ENCODE measurements at places on chromosomes 6 and 20.
A peak's percentile ranks its signal among the peaks of the same experiment; 100 is the strongest.

- no peak for DNase-seq
These were observed 147.6 kb downstream of the DTNBP1 start for GRCh38 chr6:15515226-15515625.

DNA sequence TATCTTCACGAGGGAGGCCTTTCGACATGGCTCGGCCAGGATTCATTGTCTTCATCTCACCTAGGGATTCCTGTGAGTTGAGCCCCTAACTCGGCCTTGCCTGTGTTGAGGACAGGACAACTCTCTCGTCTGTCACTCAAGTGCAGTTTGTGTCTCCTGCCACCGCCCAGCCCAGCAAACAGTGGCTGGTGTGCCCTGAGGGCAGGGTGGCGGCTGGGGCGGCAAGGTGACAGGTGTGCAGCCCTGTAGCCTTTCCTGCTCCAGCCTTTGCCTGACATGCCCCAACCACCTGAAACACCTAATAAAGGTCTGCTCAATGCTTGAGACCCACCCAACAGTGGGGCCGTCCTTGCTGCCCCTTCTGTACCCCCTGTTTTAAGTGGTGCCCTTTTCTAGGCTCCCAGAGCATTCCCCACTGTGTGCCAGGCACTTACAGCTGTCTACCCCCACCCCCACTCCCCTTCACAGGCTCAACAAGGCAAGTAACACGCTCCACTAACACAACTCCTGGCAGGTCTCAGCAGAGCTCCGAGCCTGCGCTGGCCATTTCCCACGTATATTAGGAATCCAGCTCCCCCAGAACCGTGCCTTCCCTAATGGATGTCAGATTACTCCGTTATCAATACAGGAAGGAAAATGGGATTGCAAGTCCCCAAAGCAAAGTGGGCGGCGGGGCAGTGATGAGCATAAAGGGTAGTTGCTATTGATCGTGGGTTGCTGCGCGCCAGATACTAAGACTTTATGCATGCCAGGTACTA lies 17.7 kb downstream of the GFRA4 start:
- DNase-seq: peak; percentile 70

- no peak for DNase-seq
These were observed 156.9 kb downstream of the INSM1 start for GRCh38 chr20:20524756-20525155.

DNA sequence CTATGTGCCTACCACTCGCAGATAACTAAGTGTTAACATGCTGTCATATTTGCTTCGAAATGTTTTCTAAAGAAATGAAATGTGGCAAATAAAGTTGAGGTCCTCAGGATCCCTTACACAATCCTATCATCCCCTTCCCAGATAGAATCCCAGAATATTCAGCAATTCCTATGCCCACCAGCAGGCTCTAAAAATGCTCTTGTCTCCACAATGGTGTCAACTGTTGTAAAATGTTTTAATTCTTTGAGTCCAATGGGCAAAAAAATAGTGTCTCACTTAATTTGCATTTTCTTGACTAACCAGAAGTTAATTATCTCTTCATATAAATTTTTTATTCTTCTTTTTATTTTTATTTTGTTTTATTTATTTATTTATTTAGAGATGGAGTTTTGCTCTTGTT lies 103.9 kb upstream of the MAP7 start:
- DNase-seq: no peak

DNA sequence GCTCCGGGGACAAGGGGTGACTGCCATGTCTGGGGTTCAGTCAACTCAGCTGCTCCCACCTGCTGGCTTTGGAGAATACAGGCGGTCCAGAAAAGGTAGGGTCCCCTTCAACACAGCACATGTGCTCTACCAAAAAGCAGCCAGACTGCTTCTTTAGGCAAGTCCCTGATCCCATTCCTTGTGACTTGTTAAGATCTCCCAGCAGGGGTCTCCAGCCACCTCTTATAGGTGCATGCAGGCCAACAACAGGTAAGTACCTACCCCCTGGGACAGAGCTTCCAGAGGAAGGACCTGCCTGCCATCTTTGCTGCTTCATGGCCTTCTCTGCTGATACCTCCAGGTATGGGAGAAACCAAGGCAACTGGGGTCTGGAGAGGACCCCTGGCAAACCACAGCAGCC lies 106.5 kb downstream of the HACE1 start:
- DNase-seq: no peak

- DNase-seq: no peak
These were observed 699.5 kb upstream of the FLRT3 start for GRCh38 chr20:15036948-15037347.

DNA sequence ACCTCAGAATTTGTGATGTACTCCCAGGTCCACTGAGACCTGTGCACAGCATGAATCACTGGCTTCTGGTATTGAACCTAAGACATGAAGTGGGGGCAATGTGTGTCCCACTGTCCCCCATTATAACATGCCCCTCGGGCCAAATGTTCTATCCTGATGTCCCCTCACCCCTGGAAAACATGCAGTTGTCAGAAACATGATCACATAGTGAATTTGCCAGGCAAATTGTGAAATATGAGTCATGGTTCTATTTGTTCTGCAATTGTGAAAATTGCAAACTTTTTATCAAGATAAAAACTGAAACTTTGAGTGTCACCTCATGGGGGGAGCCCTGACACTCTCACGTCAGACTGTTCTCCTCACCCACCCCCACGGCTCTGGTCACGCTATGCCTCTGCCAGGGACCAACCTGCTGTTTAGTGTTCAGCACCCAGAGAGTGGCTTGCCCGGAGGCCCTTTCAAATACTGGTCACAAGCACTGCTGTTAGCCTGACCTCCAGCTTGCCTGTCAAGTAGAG lies 305.3 kb downstream of the CLIC5 start:
- DNase-seq: no peak

DNA sequence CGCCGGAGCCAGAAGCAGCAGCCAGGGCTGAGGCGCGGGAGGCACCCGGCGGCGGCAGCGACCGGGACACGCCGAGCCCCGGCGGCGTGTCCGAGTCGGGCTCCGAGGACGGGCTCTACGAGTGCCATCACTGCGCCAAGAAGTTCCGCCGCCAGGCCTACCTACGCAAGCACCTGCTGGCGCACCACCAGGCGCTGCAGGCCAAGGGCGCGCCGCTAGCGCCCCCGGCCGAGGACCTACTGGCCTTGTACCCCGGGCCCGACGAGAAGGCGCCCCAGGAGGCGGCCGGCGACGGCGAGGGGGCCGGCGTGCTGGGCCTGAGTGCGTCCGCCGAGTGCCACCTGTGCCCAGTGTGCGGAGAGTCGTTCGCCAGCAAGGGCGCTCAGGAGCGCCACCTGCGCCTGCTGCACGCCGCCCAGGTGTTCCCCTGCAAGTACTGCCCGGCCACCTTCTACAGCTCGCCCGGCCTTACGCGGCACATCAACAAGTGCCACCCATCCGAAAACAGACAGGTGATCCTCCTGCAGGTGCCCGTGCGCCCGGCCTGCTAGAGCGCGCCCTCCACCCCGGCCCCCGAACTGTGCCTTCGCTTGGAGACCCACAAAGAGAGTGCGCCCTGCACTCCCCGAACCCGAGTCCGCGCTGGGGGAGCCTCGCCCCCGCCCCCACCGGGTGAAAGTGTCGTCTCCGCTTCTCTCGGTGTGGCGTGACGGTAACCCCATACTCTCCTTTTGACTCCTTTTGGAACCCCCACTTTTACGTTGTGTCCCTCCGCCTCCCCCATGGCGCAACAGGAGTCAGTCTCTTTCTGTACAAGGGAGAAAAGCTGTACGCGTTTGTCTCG lies 1.6 kb downstream of the INSM1 start:
- peak; percentile 50 for DNase-seq

DNA sequence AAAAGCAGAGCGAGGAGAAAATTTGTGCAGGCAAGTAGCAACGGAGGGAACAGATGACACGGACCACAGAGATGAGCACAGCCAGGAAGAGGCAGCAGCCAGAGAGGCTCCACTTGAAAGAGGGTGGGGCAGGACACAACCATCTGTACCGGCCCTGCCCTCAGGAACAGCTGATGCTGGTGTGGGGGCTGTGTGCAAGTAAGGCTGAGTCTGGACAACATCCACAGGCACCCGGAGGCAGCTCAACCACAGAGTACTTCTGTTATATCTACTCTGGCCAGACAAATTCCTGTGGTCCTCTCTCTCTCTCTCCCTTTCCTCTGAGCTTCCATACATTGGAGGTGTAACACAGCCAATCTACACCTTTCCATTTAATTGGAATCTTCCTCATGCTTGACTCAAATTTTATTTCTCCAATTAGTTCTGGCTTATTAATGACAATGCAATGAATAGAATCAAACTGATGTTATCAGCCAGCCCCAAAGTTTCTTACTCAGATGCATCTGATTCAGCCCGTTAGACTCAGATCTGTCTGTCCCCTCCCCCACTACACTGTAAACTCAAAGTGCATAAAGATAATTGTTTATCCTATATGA lies 24.9 kb downstream of the KIF13A start:
- DNase-seq: peak; percentile 3

DNA sequence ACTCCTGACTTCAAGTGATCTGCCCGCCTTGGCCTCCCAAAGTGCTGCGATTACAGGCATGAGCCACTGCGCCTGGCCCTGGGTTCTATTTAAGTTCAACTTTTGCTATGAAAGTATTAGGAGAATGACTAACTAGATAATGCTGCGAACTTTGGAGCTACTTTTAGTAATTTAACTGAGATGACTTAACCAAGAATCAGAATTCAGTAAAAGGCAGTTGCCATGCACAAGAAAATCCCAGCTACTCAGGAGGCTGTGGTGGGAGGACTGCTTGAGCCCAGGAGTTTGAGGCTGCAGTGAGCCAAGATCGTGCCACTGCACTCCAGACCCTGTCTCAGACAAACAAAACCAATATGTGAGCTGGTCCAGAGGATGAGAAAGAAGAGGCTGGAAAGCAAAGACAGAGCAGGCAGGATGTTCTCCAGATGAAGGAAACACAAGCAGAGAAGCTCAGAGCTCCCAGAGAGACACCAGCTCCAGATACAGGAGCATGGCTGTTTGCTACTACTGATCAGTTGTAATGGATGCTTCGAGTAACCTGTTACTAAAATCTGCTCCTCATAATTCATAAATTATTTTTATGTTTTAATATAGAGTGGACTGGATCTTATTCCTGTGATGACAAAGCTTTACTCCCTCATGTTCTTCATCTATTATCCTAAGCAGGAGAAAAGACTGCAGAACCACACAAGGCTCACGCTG lies 23.9 kb downstream of the ZNF217 start:
- no peak for DNase-seq

DNA sequence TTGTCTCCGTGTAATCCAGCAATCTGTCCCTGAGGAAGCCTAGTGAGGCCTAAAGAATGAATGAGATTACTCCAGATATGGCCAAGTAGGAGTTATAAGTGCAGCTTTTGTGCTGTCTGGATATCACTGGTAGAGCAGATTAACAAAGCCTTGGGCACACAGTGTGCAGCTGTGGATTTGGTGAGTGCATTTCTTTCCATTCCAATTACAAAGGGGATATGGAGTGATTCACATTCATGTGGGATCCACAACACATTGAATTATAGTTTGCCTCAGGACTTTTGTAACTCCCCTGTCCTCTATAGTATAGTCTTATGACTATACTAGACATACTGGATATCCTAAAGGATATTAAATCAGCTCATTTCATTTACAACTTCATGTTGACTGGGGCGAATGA lies 47.1 kb downstream of the HLA-F start:
- DNase-seq: no peak

DNA sequence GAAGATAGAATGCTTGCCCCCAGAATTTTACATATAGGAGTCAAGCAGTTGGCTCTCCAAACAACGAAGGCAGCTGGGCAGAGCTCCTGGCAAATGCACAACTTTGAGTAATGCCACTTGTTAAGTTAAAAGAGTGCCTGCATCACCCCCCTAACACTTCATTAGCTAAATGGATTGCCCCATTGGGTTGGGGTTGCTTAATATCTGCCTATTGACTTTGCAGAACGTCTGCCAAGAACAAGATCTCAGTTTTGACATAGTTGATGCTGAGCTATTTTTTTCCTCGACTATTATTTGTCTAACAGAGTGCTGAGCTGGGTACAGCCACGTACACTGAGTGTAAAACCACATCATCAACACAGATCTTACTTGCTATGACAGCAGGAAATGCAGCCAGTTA lies 12.1 kb downstream of the ANKRD60 start:
- no peak for DNase-seq

GRCh38 chr20:49610691-49611538 lies 43.0 kb upstream of the PTGIS start:
- peak; percentile 54 for DNase-seq

- DNase-seq: no peak
These were observed 70.1 kb upstream of the AFDN start for GRCh38 chr6:167756597-167756996.
